ENCODE measurements at places on chromosomes 1 and 21.

DNA sequence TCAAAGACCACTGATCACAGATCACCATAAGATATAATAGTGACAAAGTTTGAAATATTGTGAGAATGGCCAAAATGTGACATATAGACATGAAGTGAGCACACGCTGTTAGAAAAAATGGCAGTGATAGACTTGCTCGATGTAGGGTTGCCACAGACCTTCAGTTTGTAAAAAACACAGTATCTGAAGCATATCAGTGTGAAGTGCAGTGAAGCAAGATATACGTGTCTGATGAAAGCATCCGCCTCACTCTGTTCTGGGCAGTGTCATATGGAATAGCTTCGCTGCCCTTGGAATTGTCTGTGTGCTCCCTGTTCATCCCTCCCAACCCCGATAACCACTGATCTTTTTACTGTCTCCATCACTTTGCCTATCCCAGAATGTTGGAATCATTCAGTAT lies 50.7 kb downstream of the GALNT2 start:
- no peak for DNase-seq

- no peak for DNase-seq
These were observed 147.1 kb downstream of the C1orf21 start for GRCh38 chr1:184533915-184534314.

GRCh38 chr1:30283199-30283962 lies 440.0 kb downstream of the MATN1 start:
- no peak for DNase-seq

- DNase-seq = no peak
These were observed 50.4 kb upstream of the SLC19A1 start for GRCh38 chr21:45592626-45593134.

DNA sequence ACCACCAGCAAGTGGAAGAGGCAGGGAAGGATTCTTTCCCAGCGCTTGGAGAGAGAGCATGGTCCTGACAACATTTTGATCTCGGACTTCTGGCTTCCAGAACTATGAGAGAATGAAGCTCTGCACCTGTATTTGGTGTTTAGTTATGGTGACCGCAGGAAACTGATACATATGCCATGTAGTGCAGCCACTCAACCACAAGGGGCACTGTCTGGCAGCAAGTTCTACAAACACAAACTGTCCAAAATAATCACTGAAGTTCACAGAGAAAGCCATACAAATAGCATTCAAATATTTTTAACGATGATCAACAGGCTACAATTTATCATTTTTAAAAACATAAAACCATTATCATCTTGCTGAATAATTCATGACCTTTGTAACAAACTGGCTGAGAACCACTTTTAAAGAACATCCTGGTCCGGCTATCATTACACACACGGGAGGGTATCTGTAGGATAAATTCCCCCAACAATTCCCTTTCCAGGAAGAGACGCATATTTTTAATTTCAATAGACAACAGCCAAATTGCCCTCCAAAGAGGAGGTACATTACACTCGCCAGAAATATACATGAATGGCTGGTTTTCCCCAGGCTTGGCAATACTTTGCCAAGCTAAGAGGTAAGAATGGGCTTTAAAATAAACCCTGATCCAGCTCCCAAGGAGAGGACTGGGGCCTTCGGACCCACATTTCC lies 9.2 kb upstream of the CBR3 start:
- no peak for DNase-seq

DNA sequence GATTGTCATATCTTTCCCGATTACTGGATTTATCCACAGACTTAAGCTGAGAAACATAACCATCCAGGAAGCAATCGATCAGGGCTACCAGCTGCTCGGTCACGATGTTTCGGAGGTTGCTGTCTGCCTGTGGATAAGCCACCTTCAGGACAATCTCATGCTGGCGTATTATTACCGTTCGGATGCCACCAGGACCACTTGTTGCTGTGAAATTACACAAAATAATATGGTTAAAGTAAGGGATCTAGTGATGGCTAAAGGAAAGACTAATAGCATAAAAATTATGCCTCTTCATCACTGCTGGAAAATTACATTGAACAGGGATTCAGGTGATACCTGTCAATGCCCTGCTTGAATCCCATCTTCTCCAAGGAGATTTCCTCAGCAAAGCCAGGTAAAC lies 30.8 kb upstream of the ACTA1 start:
- no peak for DNase-seq

- DNase-seq = no peak
These were observed 25.2 kb upstream of the TDRD10 start for GRCh38 chr1:154476791-154477190.

Measured in GM12891 (cell line).